Effector CD8-positive, alpha-beta T cell (primary cell): ENCODE measurements at places on chromosomes 12 and 14.

GRCh38 chr14:60915781-60916180 is 65.1 kb downstream of the TRMT5 start:
- DNase-seq: no peak

- no peak for DNase-seq
Measured at GRCh38 chr12:132708150-132708549, 2.5 kb upstream of the PGAM5 start.

DNA sequence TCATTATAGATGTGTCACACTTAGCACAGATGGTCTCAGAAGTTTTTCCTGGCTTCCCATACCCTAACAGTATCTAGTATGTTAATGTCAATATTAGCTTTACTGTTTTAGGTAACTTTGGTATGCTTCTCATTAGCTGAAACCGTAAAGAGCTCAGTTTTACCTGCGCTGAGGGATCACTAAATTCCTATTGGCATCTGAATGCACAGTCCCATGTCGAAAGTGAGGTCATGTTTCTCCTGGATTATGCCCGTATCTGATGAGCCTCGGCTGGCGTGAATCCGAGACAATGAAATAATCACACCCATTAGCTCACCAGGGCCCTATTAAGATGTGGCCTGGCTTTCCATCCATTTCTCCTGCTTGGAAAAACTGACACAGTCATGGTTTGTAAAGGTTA is 418.2 kb downstream of the ZFP36L1 start:
- DNase-seq: no peak

GRCh38 chr14:94748667-94749347 is 21.1 kb downstream of the GSC start:
- no peak for DNase-seq

DNA sequence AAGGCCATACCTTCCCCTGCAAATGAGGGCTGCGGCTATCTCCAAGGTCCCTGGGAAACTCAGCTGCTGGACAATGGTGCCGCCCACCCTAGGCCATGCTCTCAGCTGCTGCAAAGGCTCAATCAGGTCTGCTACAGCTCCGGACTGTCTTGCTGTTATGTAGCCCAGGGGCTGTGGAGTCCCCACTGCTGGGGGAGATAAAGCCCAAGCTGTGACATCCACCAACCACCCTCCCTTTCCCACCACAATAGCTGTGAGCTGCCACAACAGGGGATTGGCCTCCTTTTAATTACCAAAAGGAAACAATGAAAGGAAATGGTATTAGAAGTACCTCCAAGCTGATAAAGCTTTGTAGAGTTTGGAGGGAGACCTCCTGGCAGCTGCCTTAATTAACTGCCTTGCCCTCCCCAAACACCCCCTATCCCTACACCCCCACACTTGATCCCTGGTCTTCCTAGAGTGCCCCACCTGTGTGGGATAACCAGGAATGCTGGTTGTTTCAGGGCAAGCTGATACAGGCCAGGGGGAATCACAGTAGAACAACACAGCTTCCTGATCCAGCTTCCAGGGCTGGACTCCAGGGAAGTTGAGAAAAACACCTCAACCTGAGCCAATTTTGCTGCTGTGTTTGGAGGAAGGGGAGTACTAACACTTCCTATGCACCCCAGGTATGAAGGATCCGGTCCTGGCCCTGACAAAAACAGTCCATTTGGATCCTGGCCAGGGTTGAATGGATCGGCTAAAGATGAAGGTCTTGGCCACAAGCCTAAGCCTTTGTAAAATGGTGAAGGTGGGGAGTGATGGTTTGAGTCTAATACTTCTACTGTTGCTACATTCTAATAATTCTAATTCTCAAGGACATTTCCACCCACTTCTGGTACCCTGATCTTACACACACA is at the start of gene VWF:
VWF (minus strand) TSS at position 260 of the 899 bp plus-strand sequence. CDS start 1,474 bp downstream, outside the sequence.
- no peak for DNase-seq

DNA sequence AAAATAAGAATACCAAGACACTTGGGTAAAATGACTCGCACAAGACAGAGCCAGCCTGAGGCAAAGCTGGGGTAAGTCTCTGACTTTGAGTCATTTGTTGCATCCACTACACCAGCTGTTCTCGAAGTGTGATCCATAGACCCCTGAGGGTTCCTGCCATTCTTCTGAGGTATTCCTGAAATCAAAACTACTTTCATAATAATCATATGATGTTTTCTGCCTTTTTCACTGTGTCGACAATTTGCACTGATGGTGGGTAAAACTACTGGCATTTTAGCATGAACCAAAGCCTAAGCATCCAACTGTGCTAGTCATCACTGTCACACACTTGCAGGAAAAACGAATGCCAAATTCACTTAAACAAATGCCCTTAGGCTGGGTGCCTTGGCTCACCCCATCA is 135.5 kb upstream of the FUT8 start:
- no peak for DNase-seq

GRCh38 chr14:51118993-51119392 is 24.1 kb upstream of the TRIM9 start:
- no peak for DNase-seq

DNA sequence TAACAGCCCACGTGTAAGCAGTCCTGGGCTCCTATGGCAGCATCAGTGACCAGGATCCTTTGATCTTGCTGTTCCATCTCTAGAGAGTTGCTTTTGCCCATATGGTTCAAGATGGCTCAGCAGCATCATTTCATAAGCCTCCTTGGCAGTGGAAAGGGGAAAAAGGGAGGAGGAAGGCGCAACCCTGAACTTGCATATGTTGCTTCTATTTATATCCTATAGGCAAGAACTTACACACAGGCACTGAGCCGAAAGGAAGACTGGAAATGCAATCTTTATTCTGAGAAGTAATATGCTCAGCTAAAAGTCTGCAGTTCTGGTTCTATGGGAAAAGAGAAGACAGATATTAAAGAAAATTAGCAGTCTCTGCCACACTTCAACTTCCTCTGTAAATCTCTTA is 167.7 kb upstream of the PLXNC1 start:
- DNase-seq: no peak

DNA sequence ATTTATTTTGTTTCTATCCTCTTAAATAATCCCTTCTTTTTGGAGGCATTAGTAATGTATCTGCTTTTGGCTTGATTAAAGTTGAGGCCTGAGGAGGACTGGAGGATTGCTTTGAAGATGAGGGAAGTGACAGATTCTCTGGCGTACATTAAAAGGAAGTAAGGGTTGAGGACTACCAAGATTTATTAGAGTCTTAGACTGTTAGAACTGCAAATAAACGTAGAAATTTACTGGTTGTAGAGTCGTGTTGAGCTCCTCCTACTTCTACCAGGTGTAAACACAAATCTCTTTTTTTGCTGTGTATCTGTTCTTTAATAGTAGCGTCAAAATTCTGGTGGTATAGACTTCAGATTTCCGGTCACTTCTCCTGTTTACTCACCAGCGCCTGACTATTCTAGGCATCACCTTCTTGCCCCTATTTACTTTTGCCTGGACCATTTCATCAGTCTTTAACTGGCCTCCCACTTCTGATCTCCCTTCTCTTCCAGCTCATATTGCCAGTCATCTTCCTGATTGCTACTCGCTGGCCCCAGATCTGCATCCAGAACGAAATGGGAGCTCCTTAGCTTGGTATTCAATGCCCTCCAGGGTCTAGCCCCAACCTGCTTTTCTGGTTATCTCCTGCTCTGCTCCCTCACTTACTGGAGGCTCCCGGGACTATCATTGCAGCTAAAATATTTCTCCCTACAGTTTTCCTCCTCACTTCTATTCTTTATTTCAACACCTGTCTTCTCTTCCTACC is 8.4 kb upstream of the EID3 start:
- DNase-seq: no peak

GRCh38 chr14:63508033-63508432 is 35.1 kb downstream of the PPP2R5E start:
- no peak for DNase-seq

DNA sequence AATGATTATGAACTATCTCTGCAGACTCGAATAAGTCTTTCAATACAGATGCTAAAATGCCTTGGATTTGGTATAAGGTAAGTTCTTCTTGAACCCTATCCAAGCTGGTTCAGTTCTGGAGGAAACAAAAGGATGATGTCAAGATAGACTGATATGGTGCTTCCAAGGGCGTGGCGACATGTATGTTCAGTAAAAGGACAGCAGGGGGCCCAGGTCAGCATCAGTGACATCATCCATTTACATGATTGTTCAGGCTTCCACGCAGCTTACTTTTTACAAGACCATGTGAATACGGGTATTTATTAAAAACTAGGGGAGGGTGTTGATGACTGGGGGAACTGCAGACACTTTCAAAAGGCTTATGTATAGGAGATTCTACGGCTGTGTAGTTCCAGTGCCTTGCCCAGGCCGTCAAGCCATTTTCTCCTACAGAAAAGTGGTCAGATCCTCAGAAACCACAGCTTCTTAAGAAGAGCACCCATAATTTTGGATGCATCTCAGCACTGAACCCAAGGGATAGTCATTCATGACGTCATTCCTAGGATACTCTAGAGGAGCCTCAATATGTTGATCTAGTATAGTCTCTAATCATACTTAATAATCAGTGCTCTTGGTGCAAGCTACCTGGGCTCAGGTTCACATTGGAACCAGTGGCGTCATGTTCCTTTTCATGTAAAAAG is 527.7 kb downstream of the FUT8 start:
- DNase-seq: no peak

- no peak for DNase-seq
Measured at GRCh38 chr14:75064205-75064567, 362 bp upstream of the ACYP1 start.

- no peak for DNase-seq
Measured at GRCh38 chr14:89507926-89508460, 91.0 kb upstream of the FOXN3 start.

- DNase-seq: no peak
Measured at GRCh38 chr12:20567413-20567812, 127.7 kb upstream of the SLCO1C1 start.

DNA sequence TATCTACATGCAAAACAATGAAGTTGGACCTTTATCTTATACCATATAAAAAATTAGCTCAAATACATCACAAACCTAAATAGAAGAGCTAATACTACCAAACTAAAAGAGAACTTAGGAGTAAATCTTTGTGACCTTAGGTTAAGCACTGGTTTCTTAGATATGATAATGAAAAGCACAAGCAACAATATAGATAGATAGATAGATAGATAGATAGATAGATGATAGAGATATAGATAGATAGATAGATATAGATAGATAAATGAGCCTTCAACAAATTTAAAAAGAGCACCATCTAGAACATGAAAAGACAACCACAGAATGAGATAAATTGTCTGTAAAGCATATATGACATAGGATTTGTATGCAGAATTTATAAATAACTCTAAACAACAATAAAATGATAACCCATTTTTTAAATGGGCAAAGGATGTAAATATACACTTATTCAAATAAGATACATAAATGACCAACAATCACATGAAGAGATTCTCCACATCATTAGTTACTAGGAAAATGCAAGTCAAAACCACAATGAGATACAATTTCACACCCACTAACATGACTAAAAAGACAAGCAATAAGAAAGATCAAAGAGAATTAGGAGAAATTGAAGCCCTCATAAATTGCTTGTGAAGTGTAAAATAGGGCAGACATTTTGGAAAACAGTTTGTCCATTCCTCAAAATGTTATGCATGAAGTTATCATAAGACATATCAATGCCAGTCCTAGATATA is 293.7 kb downstream of the BTG1 start:
- no peak for DNase-seq

DNA sequence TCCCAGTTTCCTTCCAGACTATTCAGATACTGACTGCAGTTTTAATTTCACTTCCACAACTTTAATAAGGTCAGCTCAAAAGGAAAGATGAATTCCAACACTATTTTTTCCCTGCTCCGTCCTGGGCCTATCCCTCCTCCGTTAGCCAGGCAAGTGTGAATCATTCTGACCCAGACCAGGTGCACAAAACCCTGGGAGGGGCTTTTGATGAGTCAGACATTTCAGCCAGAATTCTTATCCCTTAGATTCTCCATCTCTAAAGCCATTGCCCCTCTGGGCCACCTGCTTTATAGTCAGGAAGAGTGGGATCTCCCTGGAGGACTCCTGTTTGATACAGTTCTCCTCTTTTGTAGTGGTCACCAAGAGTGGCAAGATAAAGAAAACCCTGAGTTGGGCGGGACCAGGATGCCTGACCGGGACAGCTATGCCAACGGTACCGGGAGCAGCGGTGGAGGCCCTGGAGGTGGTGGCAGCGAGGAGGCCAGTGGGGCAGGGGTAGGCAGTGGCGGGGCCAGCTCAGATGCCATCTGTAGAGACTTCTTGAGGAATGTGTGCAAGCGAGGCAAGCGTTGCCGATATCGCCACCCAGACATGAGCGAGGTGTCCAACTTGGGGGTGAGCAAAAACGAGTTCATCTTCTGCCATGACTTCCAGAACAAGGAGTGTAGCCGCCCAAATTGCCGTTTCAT is 2.2 kb downstream of the ZC3H10 start:
- no peak for DNase-seq

DNA sequence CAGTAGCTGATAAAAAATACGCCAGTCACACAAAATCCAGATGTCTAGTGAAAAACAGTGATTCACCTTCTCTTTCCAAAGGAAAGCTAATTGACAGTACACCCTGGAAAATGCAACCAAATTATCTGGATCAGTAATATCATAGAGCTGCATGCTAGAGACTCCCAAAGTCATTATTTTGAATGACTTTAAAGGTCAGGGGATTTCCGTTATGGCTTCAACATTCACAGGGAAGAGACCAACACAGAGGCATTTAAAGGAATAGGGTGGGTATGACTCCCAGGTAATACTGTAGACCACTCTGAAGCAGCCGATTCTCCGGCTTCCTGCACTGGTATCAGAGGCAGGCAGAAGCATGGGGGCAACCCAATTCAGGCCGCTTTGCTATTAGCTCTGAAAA is 190.4 kb downstream of the STXBP6 start:
- no peak for DNase-seq

GRCh38 chr12:17108877-17109541 is 503.0 kb upstream of the LMO3 start:
- no peak for DNase-seq

DNA sequence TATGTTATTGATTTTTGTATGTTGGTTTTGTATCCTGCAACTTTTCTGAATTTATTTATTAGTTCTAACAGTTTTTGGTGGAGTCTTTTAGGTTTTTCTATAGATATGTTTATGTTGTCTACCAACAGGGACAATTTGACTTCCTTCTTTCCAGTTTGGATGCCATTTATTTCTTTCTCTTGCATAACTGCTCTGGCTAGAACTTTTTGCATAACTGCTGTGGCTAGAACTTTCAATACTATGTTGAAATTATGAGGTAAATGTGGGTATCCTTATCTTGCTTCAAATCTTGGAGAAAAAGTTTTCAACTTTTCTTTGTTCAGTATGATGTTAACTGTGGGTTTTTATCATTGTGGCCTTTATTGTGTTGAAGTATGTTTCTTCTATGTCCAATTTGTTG is 39.9 kb upstream of the PLBD1 start:
- no peak for DNase-seq

DNA sequence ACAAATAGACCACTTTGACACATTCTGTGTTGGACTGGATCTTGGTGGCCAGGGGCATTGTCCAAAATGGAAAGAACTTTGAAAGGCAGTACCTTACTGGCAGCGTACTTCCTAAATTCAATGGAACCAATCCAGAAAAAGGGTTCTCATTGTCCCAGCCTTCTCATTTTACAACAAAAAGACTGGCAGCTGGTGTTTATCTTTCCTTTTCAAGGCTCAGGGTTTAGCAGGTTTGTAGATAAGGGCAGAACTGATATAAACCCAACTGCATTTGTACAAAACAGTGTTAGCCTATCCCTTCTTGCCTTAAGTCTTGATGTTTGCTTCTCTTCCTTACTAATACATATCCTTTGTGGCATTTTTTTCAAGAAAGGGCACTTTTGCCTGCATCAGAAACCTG is 7.7 kb downstream of the THAP2 start:
- DNase-seq: no peak
